Right lobe of liver (tissue), 6 donors: ENCODE measurements at places on chromosomes 1 and 21. TPM values are rescaled to one million over a fixed set of nuclear protein-coding genes. Genes with fewer than 3 reads are reported as not detected.

- no peak overlapping the region for H3K4me3 ChIP-seq
- no peak for DNase-seq
- H3K36me3 ChIP-seq = no peaks in the 10 kb centered on the region
- no peaks in the 10 kb centered on the region for H3K27me3 ChIP-seq
- peaks cover 52% of the 10 kb centered on the region for H3K4me1 ChIP-seq
- no peak overlapping the region for H3K27ac ChIP-seq
These were observed 69.1 kb downstream of the DYRK1A start for GRCh38 chr21:37435711-37436110.

- no peaks in the 10 kb centered on the region for H3K27me3 ChIP-seq
- H3K27ac ChIP-seq = no peak overlapping the region
- DNase-seq = no peak
- H3K36me3 ChIP-seq = no peaks in the 10 kb centered on the region
- H3K4me3 ChIP-seq = no peak overlapping the region
- H3K4me1 ChIP-seq = no peaks in the 10 kb centered on the region
These were observed 1016.1 kb downstream of the KCNT2 start for GRCh38 chr1:195591917-195592672.

The LPAR3 gene
- total RNA-seq = not detected

DNA sequence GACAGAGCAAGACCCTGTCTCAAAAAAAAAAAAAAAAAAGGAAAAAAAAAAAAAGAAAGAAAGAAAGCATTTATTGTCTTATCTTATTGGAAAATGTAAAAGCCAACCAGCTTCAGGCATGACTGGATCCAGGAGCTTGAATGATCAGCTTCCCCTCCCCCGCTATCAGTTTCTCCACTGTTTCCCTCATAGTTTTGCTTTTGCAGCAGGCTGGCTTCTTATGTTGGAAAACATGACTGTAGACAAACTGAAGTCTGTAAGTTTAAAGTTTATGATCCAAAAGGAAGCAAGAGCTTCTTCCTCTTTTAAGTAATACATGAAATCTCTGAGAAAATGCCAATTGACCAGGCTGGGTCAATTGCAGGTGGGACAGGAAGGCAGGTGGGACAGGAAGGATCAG is 52.2 kb downstream of the FHAD1 start:
- no peak overlapping the region for H3K4me3 ChIP-seq
- DNase-seq = no peak
- H3K27me3 ChIP-seq = no peaks in the 10 kb centered on the region
- H3K4me1 ChIP-seq = no peaks in the 10 kb centered on the region
- no peak overlapping the region for H3K27ac ChIP-seq

DNA sequence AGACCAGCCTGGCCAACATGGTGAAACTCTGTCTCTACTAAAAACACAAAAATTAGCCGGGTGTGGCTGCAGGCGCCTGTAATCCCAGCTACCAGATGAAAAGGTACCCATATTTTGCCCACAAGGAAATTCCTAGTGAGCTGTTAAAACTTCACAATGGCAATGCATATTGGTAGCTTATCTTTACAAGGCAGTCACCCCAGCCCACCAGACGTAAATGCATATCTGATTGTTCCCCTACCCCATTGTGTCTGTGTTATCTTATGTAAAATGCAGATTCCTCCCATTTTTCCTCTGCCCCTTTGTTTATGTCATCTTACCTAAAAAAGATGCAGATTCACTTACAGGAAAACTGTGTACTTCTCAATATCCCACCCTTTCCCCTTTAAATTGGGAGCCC is 103.1 kb upstream of the SLC2A1 start:
- H3K36me3 ChIP-seq = no peaks in the 10 kb centered on the region
- H3K27ac ChIP-seq = no peak overlapping the region
- no peak for DNase-seq
- no peak overlapping the region for H3K4me3 ChIP-seq
- H3K4me1 ChIP-seq = no peaks in the 10 kb centered on the region

The FBXO2 gene
- total RNA-seq = 19.5 TPM

DNA sequence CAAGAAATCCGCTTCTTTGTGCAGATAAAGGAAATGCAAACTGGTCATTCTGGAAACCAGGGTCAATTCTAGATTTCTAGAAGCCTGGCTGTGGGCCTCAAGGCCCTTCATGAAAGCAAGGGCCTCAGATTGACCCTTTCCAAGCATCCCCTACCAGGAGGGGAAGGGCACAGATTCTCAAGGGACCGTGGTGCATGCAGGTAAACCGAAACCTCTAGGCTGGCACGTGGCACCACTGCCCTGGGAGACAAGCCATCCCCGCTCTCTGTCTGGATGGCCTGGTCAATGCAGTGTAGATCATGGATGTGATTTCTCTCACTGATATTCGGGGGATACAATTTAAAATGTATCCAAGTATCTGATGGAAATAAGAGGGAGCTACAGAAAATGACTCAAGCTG is 69.4 kb downstream of the TOMM20 start:
- H3K27ac ChIP-seq = peak overlapping the region; percentile 38
- H3K4me1 ChIP-seq = no peaks in the 10 kb centered on the region
- H3K4me3 ChIP-seq = no peak overlapping the region
- no peaks in the 10 kb centered on the region for H3K27me3 ChIP-seq

- H3K36me3 ChIP-seq = no peaks in the 10 kb centered on the region
- H3K4me1 ChIP-seq = no peaks in the 10 kb centered on the region
- H3K27ac ChIP-seq = peak overlapping the region; percentile 82
- no peak overlapping the region for H3K4me3 ChIP-seq
- DNase-seq = no peak
- H3K27me3 ChIP-seq = no peaks in the 10 kb centered on the region
These were observed 70.2 kb upstream of the ERRFI1 start for GRCh38 chr1:8096105-8097011.

The CD1D gene
- 7.7 TPM for total RNA-seq

- no peaks in the 10 kb centered on the region for H3K4me1 ChIP-seq
- no peak overlapping the region for H3K4me3 ChIP-seq
- DNase-seq = no peak
- no peak overlapping the region for H3K27ac ChIP-seq
- H3K27me3 ChIP-seq = no peaks in the 10 kb centered on the region
- no peaks in the 10 kb centered on the region for H3K36me3 ChIP-seq
These were observed 23.2 kb downstream of the INSL5 start for GRCh38 chr1:66777831-66778230.

- no peaks in the 10 kb centered on the region for H3K4me1 ChIP-seq
- no peak for DNase-seq
- H3K27ac ChIP-seq = no peak overlapping the region
- H3K4me3 ChIP-seq = no peak overlapping the region
These were observed 6.3 kb upstream of the GPR25 start for GRCh38 chr1:200866521-200866920.

The TMEM82 gene
- 18.0 TPM for total RNA-seq

DNA sequence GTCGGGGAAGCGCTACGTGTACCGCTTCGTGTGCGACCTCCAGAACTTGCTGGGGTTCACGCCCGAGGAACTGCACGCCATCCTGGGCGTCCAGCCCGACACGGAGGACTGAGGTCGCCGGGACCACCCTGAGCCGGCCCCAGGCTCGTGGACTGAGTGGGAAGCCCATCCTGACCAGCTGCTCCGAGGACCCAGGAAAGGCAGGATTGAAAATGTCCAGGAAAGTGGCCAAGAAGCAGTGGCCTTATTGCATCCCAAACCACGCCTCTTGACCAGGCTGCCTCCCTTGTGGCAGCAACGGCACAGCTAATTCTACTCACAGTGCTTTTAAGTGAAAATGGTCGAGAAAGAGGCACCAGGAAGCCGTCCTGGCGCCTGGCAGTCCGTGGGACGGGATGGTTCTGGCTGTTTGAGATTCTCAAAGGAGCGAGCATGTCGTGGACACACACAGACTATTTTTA is 17.1 kb downstream of the ETS2 start:
- no peaks in the 10 kb centered on the region for H3K27me3 ChIP-seq
- H3K27ac ChIP-seq = peak overlapping the region; percentile 82
- DNase-seq = no peak
- H3K4me3 ChIP-seq = no peak overlapping the region

GRCh38 chr21:26406526-26406925 is 166.6 kb downstream of the CYYR1 start:
- no peak overlapping the region for H3K27ac ChIP-seq
- no peak overlapping the region for H3K4me3 ChIP-seq
- H3K27me3 ChIP-seq = no peaks in the 10 kb centered on the region
- H3K4me1 ChIP-seq = no peaks in the 10 kb centered on the region
- H3K36me3 ChIP-seq = no peaks in the 10 kb centered on the region
- no peak for DNase-seq

The ICOSLG gene
- total RNA-seq = 2.7 TPM

GRCh38 chr21:26096494-26097371 is 73.8 kb downstream of the APP start:
- H3K4me1 ChIP-seq = no peaks in the 10 kb centered on the region
- no peak overlapping the region for H3K27ac ChIP-seq
- DNase-seq = no peak
- no peaks in the 10 kb centered on the region for H3K27me3 ChIP-seq
- H3K4me3 ChIP-seq = no peak overlapping the region

DNA sequence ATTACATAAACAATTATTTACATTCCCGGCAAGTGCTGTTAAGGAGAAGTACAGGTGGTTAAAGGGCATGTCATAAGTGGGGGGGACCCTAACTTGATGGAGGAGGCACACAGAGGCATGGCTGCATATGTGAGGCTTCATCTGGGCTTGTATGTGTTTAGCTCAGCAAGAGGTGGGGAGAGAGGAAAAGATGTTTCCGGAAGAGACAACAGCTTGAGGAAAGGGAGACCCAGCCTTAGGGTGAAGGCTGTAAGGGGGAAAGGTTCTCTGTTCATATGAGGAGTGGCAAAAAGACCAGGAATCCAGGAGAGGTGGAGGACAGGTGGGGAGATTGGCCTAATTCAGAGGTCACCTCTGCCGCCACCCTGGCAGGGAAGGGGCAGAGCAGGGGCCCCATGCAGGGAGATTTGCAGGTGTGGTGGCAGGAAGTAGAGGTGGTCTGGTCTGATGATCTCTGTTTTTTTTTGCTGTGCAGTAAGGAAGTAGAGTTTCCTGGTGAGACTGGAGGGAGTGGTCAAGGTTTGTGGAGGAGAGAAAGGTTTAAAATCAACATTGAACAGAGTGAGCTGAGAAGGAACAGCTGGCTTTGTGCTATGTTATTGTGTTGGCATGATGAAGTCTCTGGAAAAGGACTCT is 9.0 kb downstream of the TRAF5 start:
- H3K4me3 ChIP-seq = no peak overlapping the region
- no peak overlapping the region for H3K27ac ChIP-seq
- no peaks in the 10 kb centered on the region for H3K27me3 ChIP-seq

GRCh38 chr1:36381405-36381804 is 4.3 kb downstream of the STK40 start:
- no peak overlapping the region for H3K4me3 ChIP-seq
- no peak for DNase-seq
- no peak overlapping the region for H3K27ac ChIP-seq
- H3K4me1 ChIP-seq = peaks cover 46% of the 10 kb centered on the region
- H3K36me3 ChIP-seq = no peaks in the 10 kb centered on the region

The NBPF8 gene
- 6.9 TPM for total RNA-seq

- H3K4me3 ChIP-seq = no peak overlapping the region
- H3K27ac ChIP-seq = peak overlapping the region; percentile 98
- no peaks in the 10 kb centered on the region for H3K27me3 ChIP-seq
These were observed 1.3 kb downstream of the ZNF644 start for GRCh38 chr1:91020486-91020885.

GRCh38 chr1:180548686-180549317 is 10.0 kb upstream of the OVAAL start:
- no peak overlapping the region for H3K27ac ChIP-seq
- no peak overlapping the region for H3K4me3 ChIP-seq
- DNase-seq = no peak
- H3K4me1 ChIP-seq = peaks cover 4% of the 10 kb centered on the region
- no peaks in the 10 kb centered on the region for H3K27me3 ChIP-seq
- no peaks in the 10 kb centered on the region for H3K36me3 ChIP-seq

- peak within 1 kb of the TSS; percentile 100 for H3K27ac ChIP-seq
- peaks cover 35% of the 10 kb centered on the region for H3K4me1 ChIP-seq
- no peaks in the 10 kb centered on the region for H3K27me3 ChIP-seq
These were observed at the start of gene HNRNPU for GRCh38 chr1:244864253-244865027. Gene HNRNPU, minus strand, starts transcription at chr1:244864543. Its CDS starts 236 bp downstream, at chr1:244864307.

The GPATCH3 gene
- 6.1 TPM for total RNA-seq

DNA sequence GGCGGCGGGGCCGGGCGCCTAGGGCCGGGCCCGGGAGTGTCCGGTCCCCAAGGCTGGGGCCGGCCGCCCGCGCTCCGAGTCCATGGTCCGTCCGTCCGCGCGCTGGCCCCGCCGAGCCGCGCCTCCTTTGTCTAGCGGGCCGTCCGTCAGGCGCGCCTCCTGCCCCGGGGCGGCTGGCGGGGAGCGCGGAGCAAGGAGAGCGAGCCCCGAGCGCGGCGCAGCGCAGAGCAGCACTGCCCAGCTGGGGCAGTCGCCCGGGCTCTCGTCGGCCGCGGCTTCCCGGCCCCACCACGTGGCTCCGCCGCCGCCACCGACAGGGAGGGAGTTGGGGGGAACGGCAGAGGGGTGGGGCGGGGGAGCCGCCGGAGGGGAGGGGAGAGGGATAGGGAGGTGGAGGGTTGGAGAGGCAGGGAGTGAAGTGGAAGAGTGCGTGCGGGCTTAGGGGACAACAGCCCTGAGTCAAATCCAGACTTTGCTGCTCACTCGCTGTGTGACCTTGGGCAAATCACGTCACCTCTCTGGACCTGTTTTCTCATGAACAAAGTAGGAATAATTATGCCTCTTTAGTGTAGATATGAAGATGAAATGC is at the start of gene NKAIN1:
Gene NKAIN1 (minus strand): TSS at position 235 of the 589 bp plus-strand sequence. CDS start 340 bp downstream, outside the sequence.
- H3K4me1 ChIP-seq = no peaks in the 10 kb centered on the region
- DNase-seq = no peak
- H3K27me3 ChIP-seq = no peaks in the 10 kb centered on the region
- H3K27ac ChIP-seq = no peak within 1 kb of the TSS
- H3K36me3 ChIP-seq = no peaks in the 10 kb centered on the region
- H3K4me3 ChIP-seq = no peak within 1 kb of the TSS

GRCh38 chr21:43733060-43733459 is 14.1 kb downstream of the PDXK start:
- no peak for DNase-seq
- H3K4me1 ChIP-seq = peaks cover 81% of the 10 kb centered on the region
- H3K27ac ChIP-seq = no peak overlapping the region
- H3K4me3 ChIP-seq = no peak overlapping the region

The PEX19 gene
- total RNA-seq = 73.7 TPM

The DNM3 gene
- 0.48 TPM for total RNA-seq

DNA sequence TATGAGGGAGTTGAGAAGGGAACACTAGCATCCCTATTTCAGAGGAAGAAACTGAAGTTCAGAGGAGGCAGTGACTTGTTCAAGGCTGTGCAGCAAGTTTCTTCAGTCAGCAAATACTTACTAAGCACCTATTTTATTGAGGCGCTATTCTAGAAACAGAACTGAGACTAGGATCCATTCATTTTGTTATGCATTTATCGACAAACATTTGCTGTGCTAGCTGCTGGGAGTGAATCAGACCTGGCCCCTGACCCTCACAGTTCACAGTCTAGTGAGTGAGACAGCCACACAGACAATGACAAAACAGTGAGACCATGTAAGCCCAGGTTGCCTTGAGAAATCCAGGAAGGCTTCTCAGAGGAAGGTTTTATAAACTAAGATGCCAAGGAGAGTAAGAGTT is 28.2 kb downstream of the TRIM62 start:
- H3K27ac ChIP-seq = no peak overlapping the region
- H3K36me3 ChIP-seq = no peaks in the 10 kb centered on the region
- H3K4me1 ChIP-seq = no peaks in the 10 kb centered on the region
- H3K4me3 ChIP-seq = no peak overlapping the region
- no peaks in the 10 kb centered on the region for H3K27me3 ChIP-seq

The IL19 gene
- total RNA-seq = not detected

The NBPF3 gene
- 3.6 TPM for total RNA-seq
